ENCODE measurements at places on chromosomes 6 and 20. TPM values are rescaled to one million over a fixed set of nuclear protein-coding genes. Genes with fewer than 3 reads are reported as not detected.

DNA sequence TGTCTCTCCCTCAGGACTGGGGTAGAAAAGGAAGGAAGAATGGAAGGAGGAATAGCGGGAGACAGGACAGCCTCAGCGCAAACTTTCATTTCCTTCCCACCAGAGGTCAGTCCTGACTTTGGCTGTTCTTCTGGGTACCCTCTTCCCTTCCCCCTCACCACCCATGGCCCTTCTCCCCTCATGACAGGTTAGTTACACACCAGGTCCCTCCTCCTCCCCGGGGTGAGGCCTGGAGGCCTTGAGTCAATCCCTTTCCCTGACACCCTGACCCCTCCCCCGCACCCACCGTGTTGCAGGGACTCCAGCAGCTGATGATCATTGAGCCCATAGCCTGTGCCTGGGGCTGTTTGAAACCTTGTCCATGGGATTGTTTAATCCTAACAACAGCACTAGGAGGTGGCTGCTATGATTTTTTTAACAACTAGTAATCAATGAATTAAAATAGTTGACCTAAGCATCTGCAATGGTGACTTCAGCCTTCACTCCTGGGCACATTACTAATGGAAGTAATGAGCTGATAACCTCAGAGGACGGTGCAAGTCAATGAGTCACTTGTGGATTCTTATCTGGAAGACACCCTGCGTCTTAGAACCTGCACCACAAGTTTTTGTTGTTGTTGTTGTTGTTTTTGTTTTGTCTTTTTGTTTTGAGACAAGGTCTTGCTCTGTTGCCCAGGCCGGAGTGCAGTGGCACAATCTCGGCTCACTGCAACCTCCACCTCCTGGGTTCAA is 46.6 kb upstream of the CCDC167 start:
- DNase-seq = no peak

DNA sequence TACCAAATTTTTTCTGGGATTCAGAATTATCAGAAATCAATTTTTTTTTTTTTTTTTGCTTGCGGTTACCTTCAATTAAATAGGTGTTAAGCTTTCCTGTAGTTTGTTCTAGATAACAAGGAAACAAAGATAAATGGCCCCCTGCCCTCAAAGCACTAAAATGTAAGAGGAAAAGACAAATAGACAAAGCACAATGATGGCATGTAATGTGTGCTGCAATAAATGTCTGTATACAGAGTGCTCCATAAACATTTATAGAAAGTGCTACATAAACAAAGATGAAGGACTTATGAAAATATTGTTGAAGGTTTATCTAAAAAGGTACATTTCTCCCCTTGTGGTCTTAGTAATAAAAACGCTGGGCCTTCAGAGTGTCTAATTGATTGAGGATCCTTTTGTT is 384.6 kb downstream of the PKHD1 start:
- DNase-seq = no peak

DNA sequence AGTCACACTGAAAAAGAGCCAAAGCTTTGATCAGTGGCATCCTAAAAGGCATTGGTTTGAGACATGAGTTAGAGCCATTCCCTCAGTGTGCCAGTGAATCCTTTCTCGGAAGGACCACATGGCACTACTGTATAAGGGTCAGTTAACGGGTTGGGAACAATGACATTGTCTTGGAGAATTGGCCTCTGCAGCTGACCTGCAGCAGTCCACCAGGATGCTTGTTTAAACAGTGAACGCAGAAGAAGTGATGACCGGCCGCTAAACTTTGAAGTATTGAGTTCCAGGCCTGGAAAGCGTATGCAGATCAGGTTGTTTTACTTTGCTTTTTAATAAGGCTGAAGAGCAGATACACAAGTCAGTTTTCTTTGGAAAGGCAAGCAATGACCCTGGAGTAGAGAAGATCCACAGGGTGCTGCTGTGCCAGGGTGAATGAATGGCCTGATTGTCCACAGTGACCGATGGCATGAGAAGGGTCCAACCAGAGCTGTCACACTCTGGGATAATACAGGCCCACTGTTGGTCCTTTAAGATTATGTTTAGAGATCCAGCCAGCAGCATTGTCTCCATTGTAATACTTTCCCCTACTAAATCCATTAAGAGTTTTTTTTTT is 57.8 kb downstream of the GMPR start:
- DNase-seq = no peak

The FERMT1 gene
- 41.8 TPM for total RNA-seq

DNA sequence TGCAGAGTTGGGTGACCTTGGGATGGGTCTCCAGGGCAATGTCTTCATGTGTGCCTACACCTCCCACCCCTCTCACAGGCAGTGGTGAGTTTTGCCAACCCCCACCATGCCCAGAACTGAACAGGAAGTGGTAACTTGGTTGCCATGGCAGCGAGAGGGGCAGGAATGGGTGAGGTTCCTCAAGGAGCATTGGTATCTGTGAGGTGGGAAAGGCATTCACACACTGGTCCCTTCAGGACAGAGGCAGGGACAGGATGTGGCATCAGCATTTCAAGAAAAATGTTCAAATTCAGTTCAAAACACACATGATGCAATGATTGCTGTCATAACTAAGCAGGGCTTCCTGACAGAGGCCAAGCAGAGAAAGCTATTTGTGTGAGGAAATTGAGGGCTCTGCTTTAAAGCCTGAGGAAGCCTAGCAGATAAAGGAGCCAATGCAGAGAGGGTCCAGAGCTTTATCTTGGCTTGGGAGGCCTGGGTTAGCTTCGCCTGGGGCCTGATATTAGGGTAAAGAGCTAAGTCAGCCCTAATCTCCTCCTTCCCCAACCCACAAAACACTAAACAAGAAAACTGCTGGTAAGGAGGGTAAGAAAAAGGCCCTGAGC is 551 bp downstream of the TREML2 start:
- no peak for DNase-seq

DNA sequence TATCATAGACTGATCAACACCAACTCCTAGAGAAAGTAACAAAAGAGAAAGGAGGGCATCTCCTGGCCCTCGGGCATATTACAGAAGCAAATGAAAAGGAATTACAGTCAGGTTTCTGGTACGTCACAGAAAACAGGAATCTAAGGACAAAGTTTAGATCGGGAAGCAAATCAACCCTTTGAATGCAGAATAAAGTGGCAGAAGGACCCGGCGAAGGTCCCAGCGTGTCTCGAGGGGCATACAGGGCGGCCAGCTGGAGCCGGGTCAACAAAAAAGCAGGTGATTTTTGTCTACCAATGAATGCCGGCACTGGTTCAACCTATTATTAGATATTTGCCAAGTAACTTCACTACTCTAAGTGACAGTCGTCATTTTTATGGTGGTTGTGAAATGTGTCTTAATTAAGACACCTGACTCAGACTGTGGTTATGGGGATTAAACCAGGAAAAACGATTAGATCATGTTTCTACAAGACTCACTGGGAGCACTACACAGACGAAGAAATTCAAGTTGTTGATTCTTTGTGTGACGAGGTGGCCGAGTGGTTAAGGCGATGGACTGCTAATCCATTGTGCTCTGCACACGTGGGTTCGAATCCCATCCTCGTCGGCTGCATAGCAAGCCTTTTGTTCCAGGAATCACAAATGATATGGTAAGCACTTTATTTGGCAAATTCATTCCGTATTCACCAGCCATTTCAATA is 12.4 kb upstream of the ZSCAN9 start:
- peak; percentile 73 for DNase-seq

The CDH4 gene
- total RNA-seq = 0.26 TPM

GRCh38 chr20:16955462-16955861 is 207.3 kb downstream of the OTOR start:
- DNase-seq = no peak

The ADGRF1 gene
- total RNA-seq = 70.0 TPM

DNA sequence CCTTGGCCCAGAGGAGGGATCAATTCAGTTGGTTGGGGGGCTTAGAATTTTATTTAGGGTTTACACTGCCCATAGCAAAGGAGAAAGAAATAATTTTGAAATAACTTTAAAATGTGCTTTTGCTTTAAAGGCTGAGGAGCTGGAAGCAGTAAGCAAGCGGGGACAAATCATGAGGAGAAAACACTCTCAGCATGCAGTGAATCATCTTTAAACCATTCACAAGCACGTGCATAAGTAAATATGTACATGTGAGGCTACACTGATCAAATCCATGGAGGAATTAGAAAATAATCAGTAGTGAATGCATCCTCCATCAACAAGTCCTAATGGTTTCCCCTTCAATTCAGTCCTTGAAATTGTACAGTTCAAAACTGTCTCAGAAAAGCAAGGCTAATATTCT is 181.0 kb downstream of the MTFR2 start:
- DNase-seq = no peak

- no peak for DNase-seq
These were observed 83.4 kb upstream of the NEDD9 start for GRCh38 chr6:11315743-11316437.

The HLA-DPA1 gene
- total RNA-seq = 145 TPM

GRCh38 chr20:32078791-32079190 is 26.7 kb downstream of the HCK start:
- no peak for DNase-seq

The REM1 gene
- 8.6 TPM for total RNA-seq

The MARCKS gene
- 150 TPM for total RNA-seq

- no peak for DNase-seq
These were observed 686 bp upstream of the EGFL8 start for GRCh38 chr6:32163559-32164258.

DNA sequence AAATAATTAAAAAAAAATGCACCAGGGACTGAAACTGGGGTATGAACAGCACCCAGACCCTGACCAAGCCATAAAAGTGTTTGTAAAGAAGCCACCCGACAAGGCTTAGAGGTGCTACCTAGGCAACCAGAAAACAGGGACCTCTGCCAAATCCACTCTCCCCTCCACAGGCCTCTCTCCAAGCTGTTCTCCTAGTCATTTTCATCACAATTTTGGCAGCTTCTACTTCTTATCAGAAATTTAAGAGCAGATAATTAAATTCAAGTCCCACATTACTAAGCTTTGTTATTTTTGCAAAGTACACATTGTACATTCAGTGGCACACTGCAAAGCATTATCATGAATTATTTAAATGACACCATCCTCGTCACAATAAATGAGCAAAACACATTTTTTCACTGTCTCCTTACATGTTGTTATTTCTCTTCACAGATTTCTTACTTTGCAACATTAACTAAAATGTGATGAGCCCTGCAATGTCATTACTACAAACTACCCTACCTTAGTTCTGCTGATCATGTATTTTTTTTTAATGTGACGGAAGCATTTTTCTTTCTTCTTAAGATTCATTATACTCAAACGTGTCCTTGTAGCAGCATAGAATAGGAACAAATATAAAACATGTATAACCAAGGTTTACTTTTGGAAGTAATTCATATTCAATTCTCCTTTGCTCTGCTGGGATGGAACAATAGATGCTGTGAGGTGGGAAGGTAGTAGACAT is 38.1 kb downstream of the ECT2L start:
- no peak for DNase-seq

- DNase-seq = peak; percentile 74
These were observed 5.1 kb upstream of the TCEA2 start for GRCh38 chr20:64057628-64058498.

DNA sequence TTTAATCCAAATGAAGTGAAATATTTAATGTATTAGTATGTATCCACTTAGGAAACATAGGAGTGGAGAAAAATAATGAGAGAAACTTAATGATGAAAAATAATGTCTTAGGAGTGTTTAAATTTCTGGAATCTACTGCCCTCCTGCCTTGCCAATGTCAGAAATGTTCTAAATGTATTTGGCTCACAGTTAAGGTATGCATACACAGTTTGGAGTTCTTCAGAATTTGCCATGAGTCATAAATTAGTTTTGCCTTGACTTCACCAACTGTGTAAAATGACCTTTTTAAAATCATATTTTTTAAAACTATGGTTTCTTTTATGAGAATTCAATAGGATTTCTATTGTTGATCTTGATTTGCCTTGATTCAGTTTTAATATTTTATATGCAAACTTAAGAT is 191.7 kb upstream of the HSF2 start:
- no peak for DNase-seq

The HLA-DOA gene
- 25.6 TPM for total RNA-seq

DNA sequence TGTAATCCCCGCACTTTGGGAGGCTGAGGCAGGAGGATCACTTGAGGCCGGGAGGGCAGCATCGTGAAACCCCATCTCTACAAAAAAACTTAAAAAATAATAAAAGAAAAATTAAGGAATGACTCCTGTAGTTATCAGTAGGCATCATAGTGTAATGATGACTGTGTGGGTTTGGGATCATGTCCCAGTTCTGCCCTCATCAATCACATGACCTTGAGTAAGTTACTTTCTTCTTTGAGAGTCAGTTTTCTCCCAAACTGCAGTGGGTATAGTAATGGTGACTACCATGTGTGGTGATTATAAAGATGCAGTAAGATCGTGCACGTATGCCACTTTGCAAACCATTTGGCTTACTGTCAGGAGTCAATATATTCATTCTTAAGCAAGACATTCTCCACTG is 89.2 kb downstream of the TXNDC5 start:
- DNase-seq = no peak

- no peak for DNase-seq
These were observed 22.7 kb downstream of the TAF11 start for GRCh38 chr6:34865107-34865506.

DNA sequence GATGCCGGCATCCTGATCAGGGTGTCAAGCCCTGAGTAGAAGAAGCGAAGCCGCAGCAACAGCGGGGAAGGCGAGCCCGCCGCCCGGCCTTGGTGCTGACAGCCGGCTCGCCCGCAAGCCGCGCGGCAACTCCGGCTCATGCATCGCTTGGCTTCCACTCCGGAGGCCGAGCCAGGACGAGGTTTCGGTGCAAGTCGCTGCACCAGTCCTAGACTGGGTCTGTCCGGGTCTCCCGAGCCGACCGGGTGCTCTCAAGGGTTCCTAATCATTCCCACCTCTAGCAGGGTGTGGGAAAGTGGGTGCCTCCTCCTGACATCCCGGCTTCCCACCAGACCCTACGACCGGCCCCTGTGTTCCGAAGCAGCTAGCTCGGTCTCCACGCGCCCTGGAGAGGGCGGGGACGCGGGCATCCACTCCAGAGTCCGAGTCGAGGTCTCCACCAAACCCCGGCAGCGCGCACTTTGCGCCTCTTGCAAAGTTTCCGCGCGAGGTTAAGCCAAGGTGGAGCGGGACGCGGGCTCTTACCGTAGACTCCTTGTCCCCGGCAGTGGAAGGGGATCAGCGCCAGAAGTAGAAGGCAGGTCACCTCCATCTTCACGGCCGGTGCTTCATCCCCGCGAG is 1.4 kb downstream of the MDGA1 start:
- no peak for DNase-seq

The CD2AP gene
- 137 TPM for total RNA-seq

The GSTA3 gene
- total RNA-seq = not detected

Measured in ureter (tissue), 1 donor.